Keratinocyte (primary cell): ENCODE measurements at places on chromosomes 2 and 18.

DNA sequence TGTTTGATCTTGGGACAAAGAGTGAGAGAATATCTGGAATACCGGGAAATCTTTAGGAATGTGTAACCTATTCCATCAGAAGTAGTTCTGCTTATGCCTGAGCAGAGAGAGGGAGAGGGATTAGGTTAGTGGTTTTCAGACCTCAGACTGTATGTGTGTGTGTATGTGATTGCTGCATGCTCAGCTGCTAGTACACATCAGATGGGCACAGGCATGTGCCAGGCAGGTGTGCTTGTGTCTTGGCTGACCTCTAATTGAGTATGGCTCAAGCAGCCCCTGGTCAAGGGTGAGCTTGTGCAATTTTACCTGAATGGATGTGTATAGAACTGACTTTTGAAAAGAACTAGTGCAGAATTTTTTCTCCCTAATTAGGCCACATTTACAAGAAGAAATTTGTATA is 91.2 kb downstream of the INSIG2 start:
- no peak for DNase-seq

GRCh38 chr2:40487602-40488001 is 35.7 kb upstream of the SLC8A1 start:
- DNase-seq: no peak

GRCh38 chr2:26706093-26706492 is 13.6 kb downstream of the KCNK3 start:
- DNase-seq: no peak

GRCh38 chr2:30989746-30990145 is 148.5 kb downstream of the GALNT14 start:
- no peak for DNase-seq

- no peak for DNase-seq
Measured at GRCh38 chr2:190863946-190864345, 16.7 kb upstream of the GLS start.

DNA sequence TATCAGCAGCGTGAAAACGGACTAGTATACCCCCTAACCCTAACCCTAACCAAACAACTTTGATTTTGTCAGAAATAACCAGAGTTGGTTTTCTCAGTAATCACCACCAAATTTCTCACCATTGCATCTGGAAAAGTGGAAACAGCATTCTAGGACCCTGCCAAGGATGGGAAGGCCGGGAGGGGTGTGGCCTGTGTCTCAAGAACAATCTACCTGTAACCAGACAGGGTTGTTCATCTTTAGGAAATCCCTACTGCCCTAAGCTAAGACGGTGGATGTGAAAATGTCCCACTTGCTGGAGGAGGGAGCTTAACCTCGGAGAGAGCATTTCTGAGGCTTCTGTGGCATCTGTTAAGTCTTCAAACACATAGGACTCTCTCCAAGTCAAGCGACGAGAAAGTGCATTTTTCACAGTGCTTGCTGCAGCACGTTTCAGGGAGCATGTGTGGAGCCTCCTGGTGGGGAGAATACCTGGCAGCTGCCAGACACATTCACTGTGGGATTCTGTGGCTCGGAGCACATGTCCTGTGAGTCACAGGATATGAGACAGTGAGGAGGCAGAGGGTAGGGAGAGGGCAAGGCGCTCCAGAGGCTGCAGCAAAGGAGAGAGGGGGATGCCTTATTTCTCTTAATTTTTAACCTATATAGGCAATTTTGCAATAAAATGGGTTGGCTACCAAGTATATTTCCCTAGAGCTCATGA is 207.5 kb downstream of the SPP2 start:
- peak; percentile 99 for DNase-seq

DNA sequence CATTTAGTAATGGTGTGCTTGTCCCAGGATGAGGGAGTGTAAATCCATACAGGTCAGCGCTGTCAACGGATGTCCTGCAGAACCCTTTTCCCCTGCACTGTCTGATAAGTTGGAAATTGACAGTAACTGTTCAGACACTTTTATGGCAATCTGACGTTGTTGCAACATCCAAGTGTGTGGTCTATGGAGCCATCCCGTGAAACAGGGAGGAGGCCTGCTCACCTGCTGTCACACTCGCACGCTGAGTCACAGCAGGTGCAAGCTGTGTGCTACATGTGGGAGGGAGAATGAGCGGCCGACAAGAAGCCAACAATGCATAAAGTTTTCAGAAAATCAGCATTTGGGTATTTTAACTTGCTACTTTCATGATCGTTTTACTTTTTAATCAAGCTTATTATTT is 43.7 kb upstream of the RMDN2 start:
- DNase-seq: no peak

- DNase-seq: no peak
Measured at GRCh38 chr2:199797431-199798403, 53.3 kb downstream of the FTCDNL1 start.

DNA sequence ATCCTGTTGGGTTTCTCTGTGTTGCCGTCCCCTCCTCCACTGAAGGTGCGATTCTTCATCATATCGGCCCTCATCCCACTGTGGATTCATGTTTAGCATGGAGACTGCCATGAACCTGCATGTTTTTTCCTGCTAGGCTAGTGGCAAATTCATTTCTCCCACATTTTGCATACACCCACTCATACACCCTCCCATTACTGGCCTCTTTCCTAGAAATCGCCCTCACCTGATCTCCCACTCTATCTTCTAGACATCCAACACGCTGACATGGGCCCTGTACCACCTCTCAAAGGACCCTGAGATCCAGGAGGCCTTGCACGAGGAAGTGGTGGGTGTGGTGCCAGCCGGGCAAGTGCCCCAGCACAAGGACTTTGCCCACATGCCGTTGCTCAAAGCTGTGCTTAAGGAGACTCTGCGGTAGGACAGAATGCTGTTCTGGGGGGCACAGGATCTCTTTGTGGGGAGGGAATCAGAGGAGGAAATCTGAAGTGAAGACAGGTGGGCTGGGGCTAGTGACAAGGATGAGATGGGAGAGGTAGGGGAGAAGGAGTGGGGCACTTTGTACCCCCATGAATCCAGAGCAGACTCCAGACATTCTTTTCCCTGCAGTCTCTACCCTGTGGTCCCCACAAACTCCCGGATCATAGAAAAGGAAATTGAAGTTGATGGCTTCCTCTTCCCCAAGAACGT is 17.7 kb downstream of the PRKAG3 start:
- no peak for DNase-seq

DNA sequence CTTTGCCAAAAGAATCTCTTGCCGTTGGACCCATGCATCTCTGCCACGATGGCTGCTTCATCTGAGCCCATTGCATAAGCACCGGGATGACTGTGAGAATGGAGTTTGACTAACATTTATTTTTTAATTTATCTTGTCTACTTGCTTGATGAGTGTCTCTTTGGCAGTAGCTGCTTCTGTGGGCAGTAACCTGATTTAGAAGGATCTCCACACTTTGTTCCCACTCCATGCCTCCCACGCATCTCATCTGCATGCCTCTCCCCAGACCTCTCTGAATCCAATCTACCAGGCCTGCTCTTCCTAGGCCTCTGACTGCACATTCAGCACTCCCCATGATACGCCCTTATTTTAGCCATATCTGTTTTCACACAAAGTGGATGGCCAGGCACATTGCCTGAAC is 23.7 kb upstream of the TMX3 start:
- DNase-seq: no peak

- DNase-seq: no peak
Measured at GRCh38 chr2:86044045-86044444, 61.6 kb downstream of the POLR1A start.

DNA sequence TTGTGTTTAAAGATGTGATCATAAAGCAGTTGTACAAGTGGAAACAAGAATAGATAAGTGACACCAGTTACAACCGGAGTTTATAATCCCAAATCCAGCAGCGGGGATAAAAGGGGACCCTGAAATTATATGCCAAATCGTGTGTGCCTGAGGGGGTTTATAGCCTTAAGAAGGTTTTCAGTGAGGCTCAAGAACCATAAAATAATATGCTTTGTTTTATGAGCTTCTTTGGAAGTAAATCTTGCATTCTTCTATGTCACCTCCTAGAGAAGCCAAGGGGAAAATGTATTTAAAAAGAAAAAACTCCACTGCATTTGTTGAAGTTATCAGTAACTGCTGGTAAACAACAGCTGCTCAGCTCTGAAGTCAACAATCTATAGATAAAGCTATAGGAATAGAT is 25.8 kb upstream of the MAP3K20 start:
- no peak for DNase-seq

GRCh38 chr2:16392647-16393499 is 272.8 kb downstream of the CYRIA start:
- no peak for DNase-seq

GRCh38 chr2:20130821-20131645 is 79.6 kb upstream of the LAPTM4A start:
- no peak for DNase-seq

GRCh38 chr2:189150033-189150432 is 29.5 kb downstream of the COL5A2 start:
- no peak for DNase-seq

- DNase-seq: no peak
Measured at GRCh38 chr18:41126541-41127235, 828.3 kb upstream of the PIK3C3 start.

DNA sequence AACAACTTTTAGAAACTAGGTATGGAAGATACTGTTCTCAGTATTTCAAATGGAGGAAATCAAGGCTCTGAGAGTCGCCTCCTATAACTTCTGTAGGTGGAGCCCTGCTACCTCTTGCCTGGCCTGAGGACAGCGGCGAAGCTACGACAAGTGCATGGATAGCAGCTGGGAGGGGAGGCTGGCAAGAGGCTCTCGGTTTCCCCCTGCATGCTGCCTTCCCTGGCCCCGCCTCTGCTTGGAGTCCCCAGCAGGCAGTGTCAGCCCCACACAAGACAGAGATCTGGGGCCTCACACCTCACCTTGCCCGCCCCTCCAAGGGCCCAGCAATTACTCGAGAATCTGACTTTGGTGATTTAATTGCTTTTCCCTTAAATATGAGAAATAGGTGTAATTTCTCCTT is 107.6 kb upstream of the POU3F3 start:
- no peak for DNase-seq

- no peak for DNase-seq
Measured at GRCh38 chr18:10085876-10086275, 172.1 kb downstream of the VAPA start.

DNA sequence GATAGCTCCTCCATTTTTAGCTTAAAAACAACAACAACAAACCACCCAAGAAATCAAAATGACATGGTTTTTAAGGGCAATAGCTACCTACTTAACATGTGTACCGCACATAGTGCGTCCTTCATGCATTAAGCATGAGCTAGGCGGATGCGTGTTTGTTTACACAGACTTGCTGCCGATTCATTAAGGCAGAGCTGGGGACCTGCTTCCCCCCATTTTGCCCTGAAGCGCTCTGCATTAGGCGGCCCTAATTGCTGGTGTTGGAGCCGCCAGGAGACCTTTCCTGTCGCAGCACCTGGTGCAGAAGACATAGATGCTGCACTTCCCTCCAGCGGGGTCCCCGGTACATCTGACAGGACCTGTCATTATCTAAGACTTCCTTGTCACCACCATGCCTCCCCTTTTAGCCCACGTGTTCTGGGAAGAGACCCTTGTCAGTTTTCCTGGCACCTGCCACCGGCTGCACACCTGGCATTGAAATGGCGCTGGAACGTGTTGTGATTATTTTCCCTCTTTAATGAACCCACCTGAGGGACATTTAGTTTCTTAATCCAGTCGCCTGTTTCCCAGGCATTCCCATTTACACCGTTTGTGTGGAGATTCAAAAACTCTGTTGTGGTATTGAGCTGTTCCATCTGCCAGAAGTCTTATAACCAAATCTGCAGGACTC is 261.1 kb upstream of the RAB12 start:
- DNase-seq: no peak

DNA sequence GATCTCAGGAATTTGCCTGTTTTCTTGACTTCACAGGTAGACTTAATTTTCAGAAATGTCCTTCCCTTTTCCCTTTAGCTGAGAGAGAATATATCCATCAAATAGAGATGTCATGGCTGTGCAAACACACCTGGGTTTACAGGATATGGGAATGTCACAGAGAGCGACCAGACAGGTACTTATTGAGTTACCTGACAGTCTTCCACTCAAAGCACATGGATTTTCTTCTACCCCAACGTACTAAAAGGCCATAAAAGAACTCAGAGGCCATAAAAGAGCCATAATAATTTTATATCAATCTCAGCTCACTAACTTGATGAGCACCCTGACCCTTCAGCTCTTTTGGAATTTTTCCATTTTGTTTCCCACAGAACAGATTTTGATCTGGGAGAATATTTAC is 5.3 kb upstream of the DTNA start:
- DNase-seq: no peak

- no peak for DNase-seq
Measured at GRCh38 chr18:77708826-77709506, 459.3 kb downstream of the GALR1 start.

DNA sequence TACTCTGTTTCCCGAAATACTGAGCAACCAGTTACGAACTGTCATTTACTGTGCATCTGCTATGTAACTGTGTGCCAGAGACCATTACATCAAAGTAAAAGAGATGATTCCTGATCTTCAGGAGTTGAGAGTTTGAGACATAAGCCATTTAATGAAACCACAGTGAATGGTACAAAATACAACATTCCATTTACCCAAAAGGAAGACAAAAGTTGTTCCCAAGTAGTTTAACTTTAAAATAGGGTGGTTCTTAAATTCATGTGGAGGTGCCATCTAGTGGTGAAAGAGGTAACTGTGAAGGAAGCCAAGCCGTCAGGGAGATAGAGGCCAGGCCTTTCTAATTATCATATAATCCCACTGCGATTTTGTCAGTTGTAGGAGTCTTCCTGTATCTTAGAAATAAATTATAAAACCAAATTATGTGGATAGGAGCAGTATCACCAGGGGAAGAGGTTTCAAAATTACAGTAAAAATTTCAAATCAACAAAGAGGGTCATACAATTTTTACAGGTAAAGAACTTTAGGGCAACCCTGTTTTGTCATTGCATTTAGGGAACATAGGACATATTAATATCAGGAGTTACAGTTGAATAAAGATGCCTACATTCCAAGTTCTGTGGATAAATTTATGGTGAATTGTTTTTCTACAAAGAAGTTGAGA is 67.7 kb downstream of the EPAS1 start:
- peak; percentile 26 for DNase-seq

GRCh38 chr18:5900262-5900661 is 4.9 kb upstream of the TMEM200C start:
- DNase-seq: no peak

GRCh38 chr18:72652990-72653593 is 109.0 kb upstream of the CBLN2 start:
- DNase-seq: no peak

DNA sequence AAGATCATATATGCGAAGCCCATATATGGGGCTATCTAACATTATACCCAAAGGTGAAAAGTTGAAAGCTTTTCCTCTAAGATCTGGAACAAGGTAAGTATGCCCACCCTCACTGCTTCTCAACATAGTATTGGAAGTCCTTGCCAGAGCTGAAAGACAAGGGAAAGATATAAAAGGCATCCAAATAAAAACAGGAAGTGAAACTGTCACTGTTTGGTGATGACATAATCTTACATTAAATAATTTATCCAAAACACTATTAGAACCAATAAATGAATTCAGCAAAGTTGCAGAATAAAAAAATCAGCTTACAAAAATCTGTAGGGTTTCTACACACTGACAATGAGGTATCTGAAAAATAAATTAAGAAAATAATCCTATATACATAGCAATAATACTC is 205.8 kb downstream of the INSIG2 start:
- DNase-seq: no peak
